Fibroblast of the aortic adventitia (primary cell): ENCODE measurements at places on chromosomes 12 and 14.

- DNase-seq = no peak
Measured at GRCh38 chr12:115010324-115010995, 326.5 kb upstream of the TBX3 start.

GRCh38 chr14:72070458-72070857 is 138.2 kb downstream of the RGS6 start:
- DNase-seq = no peak

DNA sequence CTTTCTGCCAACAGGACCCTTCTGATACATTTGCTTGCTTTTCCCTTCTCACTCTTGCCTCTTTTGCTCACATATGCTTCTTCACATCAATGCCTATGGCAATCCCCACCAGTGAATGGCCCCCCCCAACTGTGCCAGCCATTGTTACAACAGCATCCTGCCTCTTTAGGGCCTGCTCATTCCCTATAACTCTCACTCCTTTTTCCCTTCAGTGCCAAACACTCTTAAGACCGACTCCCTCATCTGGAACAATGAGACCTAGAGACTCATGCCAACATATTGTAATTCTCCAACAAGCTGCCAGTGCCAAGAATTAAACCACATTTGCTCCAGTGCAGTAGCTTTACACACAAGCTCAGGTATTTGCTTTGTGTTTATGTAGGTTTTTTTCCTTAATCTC is 189.0 kb downstream of the SOX5 start:
- peak; percentile 53 for DNase-seq

- peak; percentile 85 for DNase-seq
Measured at GRCh38 chr14:75132382-75133086, 5.7 kb upstream of the NEK9 start.

- DNase-seq = peak; percentile 18
Measured at GRCh38 chr14:76090616-76091391, 60.9 kb upstream of the GPATCH2L start.

- DNase-seq = peak; percentile 100
Measured at GRCh38 chr14:34496679-34497513, 34.9 kb upstream of the SPTSSA start.

- no peak for DNase-seq
Measured at GRCh38 chr12:112167718-112168525, 42.6 kb downstream of the TRAFD1 start.

GRCh38 chr14:92717571-92718042 is 30.8 kb downstream of the LGMN start:
- DNase-seq = peak; percentile 19

- peak; percentile 30 for DNase-seq
Measured at GRCh38 chr14:53515276-53515675, 362.2 kb upstream of the DDHD1 start.

GRCh38 chr14:34250959-34251358 is 211.1 kb downstream of the SPTSSA start:
- no peak for DNase-seq

DNA sequence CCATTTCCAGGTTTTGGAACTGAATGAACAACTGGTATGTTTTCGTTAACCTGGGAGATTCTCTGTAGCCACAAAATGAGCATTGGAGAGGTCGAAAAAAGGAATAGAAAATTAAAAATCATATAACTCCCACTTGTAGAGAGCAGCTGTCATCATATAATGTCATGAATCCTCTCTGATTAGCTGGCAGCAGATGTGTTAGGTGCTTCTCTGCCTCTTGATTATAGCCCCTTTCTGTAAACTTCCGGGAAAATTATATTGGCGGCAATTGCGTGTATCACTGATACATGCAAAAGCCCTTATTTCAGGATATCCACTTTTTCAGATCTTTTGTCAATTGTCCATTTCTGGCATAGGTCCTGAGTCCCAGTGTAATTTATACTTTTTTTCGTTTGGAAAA is 31.7 kb downstream of the FGD4 start:
- DNase-seq = no peak

GRCh38 chr14:51520087-51520486 is 131.6 kb upstream of the FRMD6 start:
- peak; percentile 72 for DNase-seq

- no peak for DNase-seq
Measured at GRCh38 chr12:89890161-89890560, 181.5 kb upstream of the ATP2B1 start.

- peak; percentile 48 for DNase-seq
Measured at GRCh38 chr14:20409226-20409625, 4.1 kb downstream of the TEP1 start.

GRCh38 chr14:54109521-54110120 is 153.0 kb upstream of the BMP4 start:
- no peak for DNase-seq

DNA sequence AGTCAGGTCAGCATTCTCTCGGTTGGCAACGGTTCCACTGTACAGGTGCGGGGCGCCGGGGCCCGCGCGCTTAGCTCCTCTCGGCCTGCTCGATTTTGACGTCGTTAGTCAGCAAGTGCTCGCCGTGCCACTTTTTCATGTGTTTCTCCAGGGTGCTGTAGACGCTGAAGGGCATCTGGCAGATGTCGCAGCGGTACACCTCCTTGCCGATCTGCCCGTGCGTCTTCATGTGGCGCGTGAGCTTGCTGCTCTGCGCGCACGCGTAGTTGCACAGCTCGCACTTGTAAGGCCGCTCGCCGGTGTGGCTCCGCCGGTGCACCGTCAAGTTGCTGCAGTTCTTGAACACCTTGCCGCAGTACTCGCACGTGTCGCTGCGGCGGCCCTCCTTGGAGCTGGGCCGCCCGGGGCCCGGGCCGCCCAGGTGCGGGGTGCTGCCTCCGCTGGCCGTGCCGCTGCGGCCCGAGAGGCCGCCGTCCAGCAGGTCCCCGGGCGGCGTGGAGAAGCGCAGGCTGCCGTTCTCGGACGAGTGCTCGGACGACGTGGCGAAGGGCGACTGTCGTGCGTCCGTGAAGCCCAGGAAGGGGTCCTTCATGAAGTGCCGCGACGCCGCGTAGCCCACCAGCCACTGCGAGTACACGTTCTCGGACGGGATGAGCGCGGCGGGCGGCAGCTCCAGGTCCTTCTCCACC is 97.8 kb downstream of the BCL11B start:
- no peak for DNase-seq

- DNase-seq = peak; percentile 71
Measured at GRCh38 chr14:50064993-50065392, 51.4 kb downstream of the VCPKMT start.

- no peak for DNase-seq
Measured at GRCh38 chr14:106691601-106692291, 1165.4 kb downstream of the TMEM121 start.

DNA sequence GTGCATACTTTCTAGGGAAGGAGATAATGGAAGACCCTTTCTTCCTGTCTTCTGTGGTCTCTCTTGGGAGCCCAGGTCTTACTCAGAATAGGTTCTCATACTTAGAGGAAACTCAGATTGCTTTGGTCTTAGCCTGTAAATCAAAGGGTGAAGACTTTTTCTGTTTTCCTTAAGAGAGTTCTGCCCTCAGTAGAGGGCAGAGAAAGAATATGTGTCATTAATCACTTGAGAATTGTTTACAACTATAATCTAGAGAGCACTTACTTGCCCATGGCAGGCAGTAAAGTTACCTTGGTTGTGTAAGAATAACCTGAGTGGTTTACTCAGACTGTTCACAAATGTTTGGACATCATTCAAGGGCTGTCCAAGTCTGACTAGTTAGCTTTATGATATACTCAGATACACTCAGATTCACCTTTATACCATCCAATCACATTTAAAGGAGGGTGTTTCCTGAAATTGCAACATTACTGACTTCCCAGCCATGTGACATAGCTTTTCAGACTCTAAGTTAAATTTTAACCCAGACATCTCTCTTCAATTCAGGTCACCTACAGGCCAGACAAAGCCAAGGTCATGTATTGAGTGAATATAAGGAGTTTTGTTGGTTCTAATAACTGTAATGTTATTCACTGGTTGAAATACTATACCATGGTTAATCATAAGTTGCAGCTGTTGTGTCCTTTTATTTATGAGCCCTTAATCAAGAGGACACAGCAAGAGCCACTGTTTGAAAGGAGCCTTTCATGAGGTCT is 372.2 kb downstream of the RAD51B start:
- DNase-seq = peak; percentile 66

DNA sequence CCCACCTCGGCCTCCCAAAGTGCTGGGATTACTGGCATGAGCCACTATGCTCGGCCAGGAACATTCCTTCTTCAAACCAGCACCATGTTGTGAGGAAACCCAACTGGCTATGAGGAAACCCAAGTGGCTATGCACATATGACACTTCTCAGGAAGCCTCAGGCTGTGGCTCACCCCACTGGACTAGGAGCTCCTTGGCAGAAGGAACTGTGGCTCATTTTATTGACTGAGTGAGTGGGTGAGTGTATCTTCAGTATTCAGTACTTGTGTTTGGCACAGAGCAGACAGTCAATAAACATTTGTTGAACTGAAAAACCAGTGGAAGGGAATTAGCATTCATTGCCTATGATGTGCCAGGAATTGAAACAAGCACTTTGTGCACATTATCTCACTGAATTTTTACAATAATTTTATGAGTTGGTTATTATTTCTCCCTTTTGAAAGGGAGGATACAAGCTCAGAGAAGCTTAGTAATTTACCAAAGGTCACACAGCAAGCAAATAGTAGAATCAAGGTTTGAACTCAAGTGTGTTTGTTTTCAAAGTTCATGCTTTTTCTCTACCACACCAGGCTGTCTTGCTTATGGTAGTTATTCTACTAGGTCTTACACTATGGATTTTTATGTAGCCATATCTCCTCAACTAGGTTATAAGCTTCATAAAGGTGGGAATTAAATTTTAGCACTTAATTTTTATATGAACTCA is 121.6 kb downstream of the VEZT start:
- no peak for DNase-seq

- no peak for DNase-seq
Measured at GRCh38 chr14:32090686-32091085, 13.6 kb downstream of the ARHGAP5 start.

- DNase-seq = no peak
Measured at GRCh38 chr12:65946419-65946818, 122.1 kb downstream of the HMGA2 start.

GRCh38 chr14:55556929-55557623 is 22.9 kb upstream of the KTN1 start:
- peak; percentile 90 for DNase-seq

DNA sequence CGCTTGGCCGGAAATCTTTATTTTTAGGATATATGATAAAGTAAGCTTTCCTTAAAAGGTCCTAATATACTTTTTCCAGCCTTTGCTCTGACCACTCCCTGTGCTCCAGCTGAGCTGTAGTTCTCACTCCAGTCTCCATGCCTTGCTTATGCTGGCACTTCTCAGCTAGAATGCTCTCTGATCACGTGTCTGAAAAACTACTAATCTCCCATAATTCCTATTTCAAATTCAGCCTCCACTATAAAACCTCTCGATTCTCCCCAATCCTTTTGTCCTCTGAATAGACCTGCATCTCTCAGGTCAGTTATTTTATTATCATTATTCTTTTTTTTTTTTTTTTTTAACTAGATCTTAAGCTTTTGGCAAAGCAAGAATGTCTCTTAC is 3.7 kb downstream of the BIN2 start:
- DNase-seq = no peak

- DNase-seq = no peak
Measured at GRCh38 chr14:64026600-64026999, 173.8 kb downstream of the SYNE2 start.

DNA sequence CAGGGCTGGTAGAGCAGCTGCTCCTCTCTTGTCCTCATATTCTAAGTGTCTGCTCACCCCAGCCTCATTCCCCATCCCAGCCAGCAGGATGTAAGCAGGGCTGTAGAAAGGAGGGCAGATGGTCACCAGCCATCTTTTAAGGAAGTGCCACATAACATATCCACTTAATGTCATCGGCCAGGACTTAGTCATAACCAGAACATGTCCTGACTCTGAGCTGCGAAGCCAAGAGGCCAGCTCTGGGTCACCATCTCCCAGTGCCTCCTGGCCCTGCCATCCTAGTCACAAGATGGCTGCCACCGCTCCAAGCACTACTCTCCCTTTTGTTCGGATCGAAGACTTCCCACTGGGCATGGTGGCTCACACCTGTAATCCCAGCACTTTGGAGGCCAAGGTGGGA is 123.9 kb downstream of the PLXNC1 start:
- no peak for DNase-seq

DNA sequence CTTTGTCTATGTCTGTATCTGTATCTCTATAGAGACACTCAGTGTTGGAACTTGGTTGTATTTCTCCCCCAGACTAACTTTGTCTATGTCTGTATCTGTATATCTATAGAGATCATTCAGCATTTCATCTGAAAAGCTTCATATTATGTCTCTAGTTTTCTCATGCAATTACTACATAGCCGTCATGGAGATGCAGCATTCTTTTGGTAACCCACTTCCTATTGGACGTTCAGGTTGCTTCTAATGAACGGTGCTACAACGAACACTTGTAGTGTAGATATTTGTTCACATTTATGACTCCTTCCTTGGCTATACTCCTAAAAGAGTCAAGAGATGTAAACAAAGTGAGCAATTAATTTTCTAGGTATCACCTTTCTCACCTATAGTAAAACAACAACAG is 81.5 kb upstream of the KCNA1 start:
- DNase-seq = no peak

DNA sequence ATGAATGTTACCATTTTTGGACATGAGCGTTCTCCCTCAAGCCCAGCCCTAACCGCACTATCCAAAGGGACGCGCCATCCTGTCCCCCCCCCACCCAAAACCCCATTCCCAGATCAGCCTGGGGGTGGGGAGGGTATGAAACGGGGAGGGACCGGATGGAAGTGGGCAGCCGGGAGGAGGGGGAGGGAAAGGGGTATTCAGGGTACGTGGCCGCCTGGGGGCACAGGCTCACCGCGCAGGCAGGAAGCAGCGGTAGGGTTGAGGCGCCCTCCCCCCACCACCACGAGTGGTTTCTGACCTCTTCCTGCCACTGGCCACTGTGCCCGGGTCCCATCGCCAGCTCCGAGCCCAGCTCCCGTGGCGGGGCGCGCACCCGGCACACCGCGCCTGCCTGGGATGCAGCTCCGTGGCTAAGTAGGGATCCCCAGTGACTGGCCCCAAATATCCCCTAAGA is 1.4 kb downstream of the ACTN1 start:
- no peak for DNase-seq

DNA sequence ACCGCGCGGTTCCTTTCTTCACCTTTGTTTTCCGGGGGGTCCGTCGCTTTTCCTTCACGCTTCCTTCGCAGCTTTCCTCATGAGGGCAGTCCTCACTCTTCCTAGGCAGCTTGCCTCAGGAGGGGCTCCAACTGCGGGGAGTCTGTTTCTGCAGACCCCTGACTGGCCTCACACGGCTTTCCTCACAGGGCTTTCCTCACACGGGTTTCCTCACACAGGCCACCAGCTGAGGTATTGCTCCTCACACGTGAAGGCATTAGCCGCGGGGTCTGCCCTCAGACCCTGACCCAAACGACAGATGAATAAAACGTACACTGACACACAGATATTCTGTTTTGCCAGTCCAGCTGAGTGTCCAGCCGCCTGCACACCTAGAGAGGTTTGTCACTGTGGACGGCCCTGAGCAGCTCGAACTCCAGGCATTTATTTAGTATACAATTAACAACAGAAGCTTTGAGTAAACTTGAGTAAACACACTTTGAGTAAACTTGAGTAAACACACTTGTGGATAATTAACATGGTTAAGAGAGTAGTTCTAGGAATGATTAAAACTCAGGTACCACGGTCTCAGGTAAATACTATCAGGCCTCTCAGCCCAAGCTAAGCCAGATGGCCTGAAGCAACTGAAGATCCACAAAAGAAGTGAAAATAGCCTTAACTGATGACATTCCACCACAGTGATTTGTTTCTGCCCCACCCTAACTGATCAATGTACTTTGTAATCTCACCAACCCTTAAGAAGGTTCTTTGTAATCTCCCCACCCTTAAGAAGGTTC is 16.1 kb upstream of the LYZ start:
- no peak for DNase-seq
